ENCODE measurements at places on chromosomes 12 and 14.
A peak's percentile ranks its signal among the peaks of the same experiment; 100 is the strongest.

GRCh38 chr12:42196723-42197603 is 41.1 kb downstream of the YAF2 start:
- DNase-seq = no peak

DNA sequence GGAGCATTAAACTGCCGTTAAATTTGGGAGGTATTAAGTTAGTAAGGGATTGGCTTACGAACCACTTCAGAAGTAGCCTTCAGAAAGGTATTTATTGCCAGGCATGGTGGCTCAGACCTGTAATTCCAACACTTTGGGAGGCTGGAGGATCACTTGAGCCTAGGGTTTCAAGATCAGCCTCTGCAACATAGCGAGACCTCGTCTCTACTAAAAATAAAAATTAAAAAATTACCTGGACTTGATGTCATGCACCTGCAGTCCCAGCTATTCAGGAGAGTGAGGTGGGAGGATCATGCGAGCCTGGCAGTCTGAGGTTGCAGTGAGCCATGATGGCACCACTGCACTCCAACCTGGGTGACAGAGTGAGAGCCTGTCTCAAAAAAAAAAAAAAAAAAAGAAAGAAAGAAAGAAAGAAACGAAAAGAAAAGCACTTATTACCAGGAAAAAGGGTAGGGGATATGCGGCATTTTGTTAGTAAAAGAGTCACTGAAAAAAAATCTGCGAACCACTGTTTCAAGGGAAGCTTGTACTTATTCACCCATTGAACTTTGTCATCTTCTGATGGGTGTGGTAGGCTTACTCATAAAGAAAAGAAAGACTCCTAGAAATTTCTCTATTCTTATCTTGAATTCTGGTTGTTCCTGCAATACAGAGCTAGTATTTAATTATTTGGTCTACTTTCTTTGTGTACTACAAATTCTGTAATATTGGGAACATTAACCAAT is 33.6 kb upstream of the PLEKHA5 start:
- no peak for DNase-seq

GRCh38 chr14:50501642-50502041 is 30.7 kb downstream of the MAP4K5 start:
- no peak for DNase-seq

- no peak for DNase-seq
Observed at GRCh38 chr12:84857525-84858208, 54.9 kb downstream of the SLC6A15 start.

DNA sequence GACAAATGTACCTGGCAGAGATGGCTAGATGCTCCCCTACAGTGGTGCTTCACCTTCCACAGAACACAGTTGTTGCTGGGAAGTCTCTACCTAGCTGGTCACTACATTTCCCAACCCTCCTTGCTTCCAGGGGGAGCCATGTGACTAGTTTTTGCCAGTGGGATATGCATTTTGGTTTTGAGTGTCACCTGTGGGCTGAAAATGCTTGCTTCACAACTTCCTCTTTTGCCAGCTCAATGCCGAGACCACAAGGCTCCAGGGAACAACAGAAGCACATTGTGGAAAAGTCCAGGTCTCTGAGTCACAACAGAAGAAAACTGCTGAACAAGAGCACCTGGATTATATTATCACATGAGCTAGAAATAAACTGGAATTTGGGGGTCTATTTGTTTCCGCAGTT is 48.5 kb upstream of the ARHGAP5 start:
- DNase-seq = no peak

GRCh38 chr14:34181338-34181737 is 230.5 kb upstream of the EGLN3 start:
- peak; percentile 16 for DNase-seq

- no peak for DNase-seq
Observed at GRCh38 chr14:100898465-100898864, 5.1 kb downstream of the RTL1 start.

DNA sequence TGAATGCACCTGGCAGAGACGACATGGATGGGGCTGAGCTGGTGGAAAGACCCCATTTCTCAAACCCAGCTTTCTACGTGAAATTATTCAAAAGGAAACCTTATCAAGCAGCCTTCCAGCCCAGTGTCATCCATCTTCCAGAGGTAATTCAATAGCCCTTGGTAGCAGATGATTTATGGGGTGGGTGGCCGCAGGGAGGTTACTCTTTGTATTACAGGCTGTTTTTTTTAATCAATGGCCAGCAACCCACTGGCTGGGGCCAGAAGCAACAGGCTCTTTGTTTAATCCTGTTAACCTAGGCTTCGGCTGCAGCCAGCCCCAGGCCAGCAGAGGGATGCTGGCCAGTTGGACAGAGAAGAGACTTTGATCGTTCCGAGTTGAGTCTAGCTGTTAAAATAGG is 139.8 kb upstream of the SRRM4 start:
- no peak for DNase-seq

- no peak for DNase-seq
Observed at GRCh38 chr12:93679308-93679925, 2.2 kb downstream of the CRADD start.

DNA sequence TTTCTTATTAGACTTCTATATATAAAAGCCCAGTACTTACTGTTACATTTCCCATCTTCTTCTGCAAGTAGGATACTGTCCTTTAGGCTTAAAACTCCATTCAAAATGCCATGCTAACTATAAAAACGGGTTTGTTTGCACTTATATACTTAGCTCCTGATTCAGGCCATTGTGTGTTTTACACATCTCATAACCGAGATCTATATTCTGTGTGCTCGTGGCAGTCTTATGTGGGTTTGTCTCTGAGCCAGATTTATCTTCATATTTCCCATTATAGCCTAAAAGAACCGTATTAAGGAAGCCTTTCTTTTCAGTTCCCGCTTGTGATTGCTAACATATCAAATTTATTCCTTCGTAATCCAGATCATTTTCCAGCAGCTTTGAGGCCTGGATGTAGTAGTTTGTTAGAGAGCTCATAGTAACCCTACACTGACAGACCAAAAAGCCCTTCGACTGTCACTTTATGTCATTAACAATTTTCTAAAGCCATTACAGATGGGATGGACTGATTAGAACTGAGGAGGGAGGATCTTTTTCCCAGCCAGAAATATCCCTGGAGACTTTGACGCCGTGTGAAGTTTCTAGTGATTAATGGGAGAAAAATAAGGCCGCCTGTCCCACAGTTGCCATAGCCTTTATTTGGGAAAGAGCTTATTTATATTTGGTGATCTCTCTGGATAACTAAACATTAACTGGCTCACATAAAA is 508.5 kb downstream of the FOXG1 start:
- no peak for DNase-seq

DNA sequence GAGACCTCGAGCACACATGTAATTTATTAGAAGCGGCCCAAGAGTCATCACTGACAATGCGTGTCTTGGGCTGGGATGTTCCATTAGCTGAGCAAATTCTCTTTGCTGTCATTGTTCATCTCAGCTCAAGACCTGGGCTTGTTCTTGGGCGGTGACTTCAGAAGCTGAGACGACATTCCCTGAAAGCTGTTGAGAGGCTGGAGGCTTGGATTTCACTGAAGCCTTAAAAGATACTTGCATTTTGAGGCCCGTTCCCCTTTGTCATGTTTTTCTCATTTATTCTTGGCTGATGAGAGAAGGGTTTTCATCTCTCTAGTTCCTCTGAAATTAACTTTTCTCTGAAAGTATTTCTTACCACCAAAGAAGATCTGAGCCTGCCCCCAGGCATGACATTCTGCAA is 16.6 kb upstream of the SUSD6 start:
- no peak for DNase-seq

- DNase-seq = no peak
Observed at GRCh38 chr12:130705178-130705822, 10.8 kb downstream of the RIMBP2 start.

- DNase-seq = no peak
Observed at GRCh38 chr14:74911704-74912103, 11.4 kb downstream of the RPS6KL1 start.

DNA sequence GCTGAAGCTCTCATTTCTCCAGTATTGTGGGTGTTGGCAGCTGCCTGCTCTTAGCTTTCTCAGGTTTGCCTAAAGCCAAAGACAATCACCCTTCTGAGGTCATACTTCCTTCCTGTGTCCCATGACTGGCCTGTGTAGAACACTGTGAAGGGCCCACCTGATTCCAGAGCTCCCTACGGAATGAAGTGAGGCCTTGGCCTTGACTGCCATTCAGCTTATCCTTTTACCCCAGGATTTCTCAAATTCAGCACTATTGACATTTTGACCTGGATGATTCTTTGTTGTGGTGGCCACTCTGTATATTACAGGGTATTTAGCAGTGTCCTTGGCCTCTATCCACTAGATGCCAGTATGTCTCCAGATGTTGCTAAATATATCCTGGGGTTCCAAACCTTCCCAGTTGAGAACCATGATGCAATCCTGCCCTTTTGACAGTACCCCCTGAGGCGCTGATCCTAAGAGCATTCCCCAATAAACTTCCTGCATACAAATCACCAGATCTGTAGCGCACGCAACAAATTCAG is 112.3 kb upstream of the KRR1 start:
- DNase-seq = no peak

DNA sequence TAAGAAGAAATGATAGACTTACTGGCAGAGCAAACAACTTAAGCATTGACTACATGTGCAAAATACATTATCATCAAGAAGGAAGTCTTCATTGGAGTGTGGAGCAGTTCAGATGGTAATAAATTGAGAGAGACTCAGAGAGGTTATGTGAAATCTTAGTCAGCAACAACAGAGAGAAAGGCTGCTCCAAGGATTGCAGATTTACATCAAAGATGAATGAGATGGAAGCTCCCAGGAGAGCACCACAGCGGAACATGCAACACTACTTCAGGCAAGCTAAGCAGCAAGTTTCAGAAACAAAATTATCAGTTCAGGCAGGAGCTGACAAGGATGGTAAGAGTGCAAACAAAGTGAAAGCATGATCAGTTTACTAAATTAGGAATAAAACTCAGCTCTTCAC is 882.3 kb downstream of the LRFN5 start:
- no peak for DNase-seq

DNA sequence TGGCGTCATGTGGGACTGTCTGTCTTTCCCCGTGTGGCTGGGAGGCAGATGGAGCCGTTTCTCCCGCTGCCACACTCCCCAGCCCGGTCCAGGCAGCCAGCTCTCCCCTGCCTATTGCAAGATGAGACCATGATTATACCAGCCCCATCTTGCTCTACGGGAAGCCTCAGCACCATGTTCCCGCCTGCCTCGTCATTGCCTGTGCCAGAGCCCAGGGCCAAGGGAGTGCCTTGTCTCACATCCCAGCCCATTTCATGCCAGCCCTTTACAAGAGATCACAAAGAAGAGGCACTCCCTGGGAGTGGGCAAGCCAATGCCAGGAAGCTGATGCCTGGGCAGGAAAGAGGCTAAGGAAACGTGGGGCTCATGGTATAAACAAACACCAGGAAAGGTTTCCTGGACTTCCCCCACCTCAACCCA is 23.9 kb downstream of the GPR68 start:
- DNase-seq = no peak

- DNase-seq = peak; percentile 34
Observed at GRCh38 chr14:64507376-64508156, 3.0 kb downstream of the ZBTB1 start.

DNA sequence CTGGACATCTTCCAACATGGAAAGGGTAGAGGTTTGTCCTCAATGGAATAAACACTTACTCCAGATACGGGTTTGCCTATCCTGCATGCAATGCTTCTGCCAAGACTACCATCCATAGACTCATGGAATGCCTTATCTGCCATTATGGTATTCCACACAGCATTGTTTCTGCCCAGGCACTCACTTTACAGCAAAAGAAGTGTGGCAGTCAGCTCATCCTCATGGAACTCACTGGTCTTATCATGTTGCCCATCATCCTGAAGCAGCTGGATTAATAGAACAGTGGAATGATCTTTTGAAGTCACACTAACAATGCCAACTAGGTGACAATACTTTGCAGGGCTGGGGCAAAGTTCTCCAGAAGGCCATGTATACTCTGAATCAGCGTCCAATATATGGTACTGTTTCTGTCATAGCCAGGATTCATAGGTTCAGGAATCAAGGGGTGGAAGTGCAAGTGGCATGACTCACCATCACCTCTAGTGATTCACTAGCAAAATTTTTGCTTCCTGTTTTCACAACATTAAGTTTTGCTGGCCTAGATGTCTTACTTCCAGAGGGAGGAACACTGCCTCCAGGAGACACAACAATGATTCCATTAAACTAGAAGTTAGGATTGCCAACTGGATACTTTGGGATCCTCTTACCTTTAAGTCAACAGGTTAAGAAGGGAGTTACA is 140.4 kb downstream of the SLC35F4 start:
- DNase-seq = no peak

DNA sequence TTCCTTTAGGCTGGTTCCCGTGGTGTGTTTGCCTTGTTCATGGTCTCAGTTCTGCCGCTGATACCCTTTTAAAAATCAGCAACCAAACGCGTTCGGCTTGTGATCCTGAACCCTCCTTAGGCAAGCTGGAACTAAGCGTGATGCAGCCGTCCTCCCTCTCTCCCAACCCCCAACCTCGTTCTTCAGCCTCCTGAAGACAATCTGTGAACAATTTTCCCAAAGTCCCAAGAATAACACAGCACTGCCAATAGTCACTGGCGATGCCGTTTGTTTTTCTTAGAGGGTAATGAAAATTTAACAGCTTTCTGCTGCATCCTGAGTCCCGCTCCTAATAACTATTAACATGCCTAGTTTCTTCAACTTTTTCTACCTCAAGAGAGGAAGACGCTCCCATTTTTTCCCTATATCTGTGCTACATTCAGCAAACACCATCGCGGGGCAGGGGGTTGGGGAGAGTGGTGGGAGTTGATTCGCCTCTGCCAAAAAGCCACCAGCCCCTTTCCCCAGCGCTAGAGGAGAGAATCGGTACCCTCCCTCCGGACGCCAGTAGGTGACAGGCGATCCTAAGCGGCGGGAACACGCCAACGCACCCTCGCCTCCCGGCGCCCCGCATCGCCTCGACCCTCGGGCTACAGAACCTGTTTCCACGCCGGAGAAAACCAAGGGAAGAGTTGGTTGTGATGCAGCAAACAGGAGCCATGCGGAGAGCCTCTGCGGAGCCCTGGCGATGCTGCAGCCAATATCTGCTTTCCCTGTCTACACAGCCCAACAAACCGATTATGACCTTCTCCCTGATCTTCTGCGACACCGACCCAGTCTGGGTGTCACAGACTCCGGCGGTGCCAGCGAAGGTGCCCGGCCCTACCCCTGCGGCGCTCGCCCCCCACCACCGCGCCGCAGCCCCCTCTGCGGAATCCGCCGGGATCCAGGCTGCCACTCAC is 752 bp downstream of the PRICKLE1 start:
- DNase-seq = no peak
